ENCODE measurements at places on chromosomes 4 and X.
A peak's percentile ranks its signal among the peaks of the same experiment; 100 is the strongest.

DNA sequence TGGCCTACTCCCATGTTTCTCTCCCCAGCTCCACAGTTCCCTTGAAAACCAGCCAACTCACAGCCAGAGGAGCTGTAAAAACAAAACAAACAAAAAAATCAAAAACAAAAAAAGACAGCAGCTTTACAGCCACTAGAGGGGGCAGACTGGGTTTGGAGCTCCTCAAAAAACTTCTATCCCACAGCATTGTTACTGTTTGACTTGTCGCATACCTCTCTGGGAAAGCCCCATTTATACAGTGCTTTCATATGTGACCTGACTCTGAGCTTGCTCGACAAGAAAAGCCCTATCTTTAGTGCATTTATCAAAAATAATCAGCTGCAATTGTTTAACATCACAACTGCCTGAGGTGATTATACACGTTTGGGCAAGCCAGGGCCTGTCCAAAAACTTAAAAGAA lies 21.6 kb downstream of the TSPAN6 start:
- peak; percentile 75 for DNase-seq

DNA sequence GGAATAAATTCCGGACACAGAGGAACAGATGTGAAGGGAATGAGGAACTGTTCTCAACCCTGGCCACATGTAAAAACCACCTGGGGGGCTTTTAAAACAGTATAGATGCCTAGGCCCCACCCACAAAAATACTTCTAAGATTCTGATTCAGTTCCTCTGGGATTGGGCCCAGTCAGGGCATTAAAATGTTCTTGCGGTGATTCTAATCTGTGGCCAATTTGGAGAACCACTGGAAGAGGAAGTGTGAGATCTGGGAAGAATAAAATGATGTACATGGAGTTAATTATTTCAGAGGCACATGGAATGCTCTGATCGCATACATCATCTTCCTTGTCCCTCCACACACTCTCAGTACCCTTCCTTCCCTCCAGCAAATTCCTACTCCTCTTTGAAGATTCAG lies 192.2 kb downstream of the APBB2 start:
- DNase-seq: peak; percentile 65

DNA sequence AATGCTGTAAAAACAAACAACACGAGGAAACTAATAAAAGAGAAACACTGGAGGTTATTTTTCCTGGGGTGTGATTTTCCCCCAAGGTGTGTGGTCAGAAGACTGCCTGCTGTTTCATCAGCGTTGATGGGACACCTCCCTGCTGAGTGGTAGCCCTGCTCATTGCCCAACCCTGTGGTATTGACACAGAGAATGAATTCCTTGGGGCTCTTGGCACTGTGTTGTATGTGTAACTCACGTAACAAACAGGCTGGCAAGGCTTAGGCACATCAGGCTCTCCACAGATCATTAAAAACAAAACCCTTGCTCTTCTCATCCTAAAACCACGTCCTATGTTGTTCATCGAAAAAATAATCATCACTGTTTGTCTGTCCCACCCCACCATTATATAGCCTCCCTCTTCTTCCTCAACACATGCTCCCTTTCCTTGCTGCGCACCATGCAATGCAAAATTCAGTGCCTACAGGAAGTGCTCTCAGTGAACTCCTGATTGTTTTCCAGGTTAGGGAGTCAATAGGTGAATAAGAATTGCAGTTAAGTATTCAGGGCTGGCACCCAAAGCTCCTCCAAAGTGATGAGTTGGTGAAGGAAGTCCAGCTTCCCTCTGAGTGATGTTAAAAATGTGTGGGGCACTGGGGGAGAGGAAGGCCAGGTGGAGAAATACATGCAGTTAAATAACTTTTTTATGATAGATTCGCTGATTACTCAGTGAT lies 11.4 kb upstream of the PUDP start:
- peak; percentile 20 for DNase-seq

DNA sequence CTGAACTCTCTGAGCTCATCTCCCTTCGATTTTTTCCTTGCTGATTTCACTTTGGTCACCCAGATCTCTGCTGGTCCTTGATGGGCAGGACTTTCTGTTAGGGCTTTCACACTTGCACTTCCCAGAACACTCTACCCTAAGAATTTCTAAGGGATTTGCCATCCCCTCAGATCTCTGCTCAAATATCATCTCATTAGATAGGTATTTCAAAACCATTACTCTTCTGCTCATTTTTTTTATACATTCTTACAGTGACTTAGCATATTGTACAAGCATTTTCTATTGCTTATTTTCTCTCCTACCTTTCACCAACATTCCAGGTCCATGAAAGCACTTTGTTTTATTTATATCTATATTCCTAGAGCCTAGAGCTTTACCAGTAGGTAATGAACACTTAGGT lies 913.3 kb downstream of the PDHA2 start:
- DNase-seq: no peak

GRCh38 chr4:110742143-110742542 lies 119.3 kb upstream of the PITX2 start:
- DNase-seq: peak; percentile 7

All from fibroblast of mammary gland (primary cell).